ENCODE measurements at places on chromosomes 4 and X.

DNA sequence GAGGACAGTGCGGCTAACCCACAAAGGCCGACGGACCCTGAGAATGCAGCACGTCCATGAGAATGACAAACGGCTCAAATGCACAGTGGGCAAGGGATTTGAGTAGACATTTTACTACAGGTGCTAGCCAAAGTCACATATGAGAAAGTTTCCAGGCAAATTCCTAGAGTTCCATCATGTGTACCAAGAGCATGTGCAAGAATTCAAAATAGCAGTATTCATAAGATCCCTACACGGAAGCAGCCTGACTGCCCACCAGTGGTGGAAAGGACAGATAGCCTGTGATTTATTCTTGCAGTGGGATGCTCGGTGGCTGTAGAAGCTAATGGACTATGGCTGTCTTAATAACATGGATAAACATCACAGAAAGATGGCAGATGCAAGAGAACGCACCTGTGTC, 68.0 kb downstream of the RGS12 start:
- no peak for DNase-seq

DNA sequence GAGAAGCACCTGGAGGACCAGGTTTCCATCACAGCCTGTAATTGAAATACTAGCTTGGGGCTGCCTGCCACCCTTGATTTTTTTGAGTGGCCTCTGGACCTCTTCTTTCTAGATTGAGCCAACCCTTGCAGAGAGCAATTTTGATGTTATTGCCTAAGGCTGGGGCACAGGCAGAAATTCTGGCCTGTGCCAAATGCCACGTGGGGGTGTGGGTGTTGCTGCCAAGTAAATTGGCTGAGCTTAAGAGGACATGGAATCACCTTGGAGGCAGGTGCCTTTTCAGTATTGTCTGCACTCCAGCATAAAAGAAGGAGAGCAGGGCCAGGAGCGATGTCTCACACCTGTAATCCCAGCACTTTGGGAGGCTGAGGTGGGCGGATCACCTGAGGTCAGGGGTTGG, 286.1 kb upstream of the PRPS2 start:
- no peak for DNase-seq

DNA sequence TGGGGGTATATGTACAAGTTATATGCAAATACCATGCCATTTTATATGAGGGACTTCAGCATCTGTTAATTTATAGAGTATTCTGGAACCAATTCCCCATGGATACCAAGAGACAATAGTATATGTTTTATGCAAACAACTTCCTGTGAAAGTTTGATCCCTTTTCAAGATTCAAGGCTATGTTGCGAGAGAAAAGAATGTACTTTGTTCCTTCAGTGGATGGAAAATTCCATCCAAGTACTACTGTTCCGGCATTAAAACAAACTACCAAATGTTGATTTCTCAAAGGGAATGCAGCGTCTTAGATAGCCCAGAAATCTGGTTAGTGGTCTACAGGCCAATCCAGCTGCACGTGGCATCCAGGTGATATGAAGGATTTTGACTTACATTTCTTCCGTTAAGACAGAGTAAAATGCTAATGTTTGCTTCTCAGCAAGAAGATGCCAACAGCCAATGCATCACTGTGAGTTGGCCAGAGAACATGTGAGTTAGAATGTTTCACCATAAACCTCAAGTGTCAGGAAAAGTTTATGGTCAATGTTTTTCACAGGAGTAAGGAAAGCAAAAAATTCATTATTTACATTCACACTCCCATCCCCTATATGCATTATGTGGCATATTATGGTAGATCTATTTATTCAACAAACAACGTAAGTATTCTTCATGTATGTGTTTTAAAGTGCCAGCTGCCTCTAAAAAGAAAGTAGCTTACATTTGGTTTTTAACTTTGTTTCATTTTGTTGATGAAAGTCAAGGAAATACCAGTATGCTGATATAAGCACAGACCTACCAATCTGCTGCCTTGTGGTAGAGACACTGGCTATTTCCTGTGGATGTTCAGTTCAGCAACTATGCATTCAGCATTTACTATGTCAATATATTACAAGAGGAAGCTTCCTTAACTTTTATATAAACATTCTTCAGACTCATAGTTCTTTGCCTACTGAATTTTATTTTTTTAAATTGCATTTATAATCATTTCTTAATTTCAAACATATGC, 44.4 kb downstream of the METTL14 start:
- DNase-seq, result no peak

GRCh38 chr4:121380776-121381462, at the start of gene QRFPR:
QRFPR (minus strand) TSS chr4:121381018; CDS start chr4:121380647, 371 bp downstream.
- DNase-seq, result no peak
